Pericardium fibroblast (primary cell): ENCODE measurements at places on chromosomes 6 and 20. TPM values are rescaled to one million over a fixed set of nuclear protein-coding genes. Genes with fewer than 3 reads are reported as not detected.

The EDN1 gene
- total RNA-seq: 1.4 and 22.3 TPM in 2 replicates

The HLA-DRB1 gene
- not detected in 2 replicates for total RNA-seq

The PI16 gene
- total RNA-seq: 0.35 and 0.43 TPM in 2 replicates

The MYB gene
- total RNA-seq: not detected in 2 replicates

The TMC2 gene
- not detected in 2 replicates for total RNA-seq

The CRISP2 gene
- not detected in 2 replicates for total RNA-seq

The FRK gene
- 0.26 and 1.2 TPM in 2 replicates for total RNA-seq

The AVP gene
- total RNA-seq: not detected in 2 replicates

The DDR1 gene
- 51.3 and 85.0 TPM in 2 replicates for total RNA-seq

The C20orf204 gene
- 0.12 and 0.68 TPM in 2 replicates for total RNA-seq

The CFAP206 gene
- total RNA-seq: 0.12 TPM in 1 of 2 replicates, not detected in the other

The FKBP5 gene
- 172 and 205 TPM in 2 replicates for total RNA-seq

The HLA-G gene
- total RNA-seq: not detected in 2 replicates

The CYP21A2 gene
- 0.23 and 1.3 TPM in 2 replicates for total RNA-seq

The TMEM200A gene
- 2.6 and 10.4 TPM in 2 replicates for total RNA-seq

The SNAP91 gene
- total RNA-seq: 0.12 TPM in 1 of 2 replicates, not detected in the other

The DHX16 gene
- 21.2 and 21.7 TPM in 2 replicates for total RNA-seq

The B3GAT2 gene
- total RNA-seq: under 0.01 TPM in 1 of 2 replicates, not detected in the other

The SNX9 gene
- 34.8 and 36.5 TPM in 2 replicates for total RNA-seq

The TSBP1 gene
- total RNA-seq: not detected in 2 replicates

The TMEM239 gene
- total RNA-seq: not detected in 2 replicates

The CD83 gene
- 0.23 and 4.9 TPM in 2 replicates for total RNA-seq

The ADGRF4 gene
- 0.09 and 0.12 TPM in 2 replicates for total RNA-seq

The GTF3C6 gene
- total RNA-seq: 31.3 and 48.7 TPM in 2 replicates

The SAMD3 gene
- 2.8 TPM in 1 of 2 replicates, not detected in the other for total RNA-seq

The CNR1 gene
- 0.93 and 8.3 TPM in 2 replicates for total RNA-seq

The B3GALT4 gene
- total RNA-seq: 1.7 and 2.3 TPM in 2 replicates

The GABRR1 gene
- not detected in 2 replicates for total RNA-seq

The FABP7 gene
- total RNA-seq: not detected in 2 replicates

The ENPP1 gene
- total RNA-seq: 1.4 and 5.5 TPM in 2 replicates

The ELOVL2 gene
- total RNA-seq: 0.09 and 3.5 TPM in 2 replicates

The RIMS4 gene
- total RNA-seq: 0.12 and 0.34 TPM in 2 replicates

The MROH8 gene
- total RNA-seq: 1.5 and 2.6 TPM in 2 replicates

The NMBR gene
- not detected in 2 replicates for total RNA-seq

The PPP1R11 gene
- 24.4 and 29.3 TPM in 2 replicates for total RNA-seq

The ADA gene
- 20.5 and 27.5 TPM in 2 replicates for total RNA-seq

The CLVS2 gene
- not detected in 2 replicates for total RNA-seq

The SYS1 gene
- total RNA-seq: 22.4 and 23.6 TPM in 2 replicates

The OXT gene
- not detected in 2 replicates for total RNA-seq

The FNDC11 gene
- total RNA-seq: 0.12 and 0.85 TPM in 2 replicates

The EYA4 gene
- 0.60 TPM in 1 of 2 replicates, not detected in the other for total RNA-seq

The LY6G6D gene
- not detected in 2 replicates for total RNA-seq

The MYBL2 gene
- total RNA-seq: 2.6 and 2.7 TPM in 2 replicates

The SLC16A10 gene
- total RNA-seq: not detected in 2 replicates

The EPB41L1 gene
- 16.5 and 28.2 TPM in 2 replicates for total RNA-seq

The RIMS1 gene
- not detected in 2 replicates for total RNA-seq
